ENCODE measurements at places on chromosomes 2 and 18.

DNA sequence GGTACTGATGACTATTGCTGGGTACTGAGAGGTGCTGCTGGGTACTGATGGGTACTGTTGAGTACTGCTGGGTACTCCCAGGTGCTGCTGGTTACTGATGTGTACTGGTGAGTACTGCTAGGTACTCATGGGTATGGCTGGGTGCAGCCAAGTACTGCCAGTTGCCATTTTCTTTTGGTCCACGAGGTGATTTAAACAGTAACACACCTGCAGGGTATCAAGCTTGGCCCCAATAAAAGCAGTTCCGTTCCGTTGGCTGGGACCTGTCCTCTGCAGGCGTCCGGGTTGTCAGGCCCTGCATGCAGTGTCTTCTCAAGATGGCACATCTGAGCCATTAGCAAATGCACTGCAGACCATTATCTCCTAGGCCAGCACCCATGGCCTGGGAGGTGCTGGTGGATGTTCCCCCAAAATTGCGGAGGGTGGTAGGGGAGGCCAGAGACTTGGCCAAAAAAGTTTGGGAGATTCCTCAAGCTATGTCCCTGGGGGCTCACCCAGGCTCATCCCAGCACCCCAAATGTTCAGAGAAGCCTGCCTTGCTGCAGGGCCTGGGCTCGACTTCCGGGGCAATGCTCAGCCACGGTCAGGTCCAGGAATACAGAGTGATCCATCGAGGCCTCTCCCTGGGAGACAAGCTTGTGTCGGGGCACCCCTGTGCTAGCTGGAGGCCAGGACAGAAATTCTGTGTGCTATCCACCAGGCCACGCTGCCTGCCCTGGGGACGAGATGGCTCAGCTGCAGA is 165.2 kb downstream of the TWIST2 start:
- DNase-seq, result no peak

DNA sequence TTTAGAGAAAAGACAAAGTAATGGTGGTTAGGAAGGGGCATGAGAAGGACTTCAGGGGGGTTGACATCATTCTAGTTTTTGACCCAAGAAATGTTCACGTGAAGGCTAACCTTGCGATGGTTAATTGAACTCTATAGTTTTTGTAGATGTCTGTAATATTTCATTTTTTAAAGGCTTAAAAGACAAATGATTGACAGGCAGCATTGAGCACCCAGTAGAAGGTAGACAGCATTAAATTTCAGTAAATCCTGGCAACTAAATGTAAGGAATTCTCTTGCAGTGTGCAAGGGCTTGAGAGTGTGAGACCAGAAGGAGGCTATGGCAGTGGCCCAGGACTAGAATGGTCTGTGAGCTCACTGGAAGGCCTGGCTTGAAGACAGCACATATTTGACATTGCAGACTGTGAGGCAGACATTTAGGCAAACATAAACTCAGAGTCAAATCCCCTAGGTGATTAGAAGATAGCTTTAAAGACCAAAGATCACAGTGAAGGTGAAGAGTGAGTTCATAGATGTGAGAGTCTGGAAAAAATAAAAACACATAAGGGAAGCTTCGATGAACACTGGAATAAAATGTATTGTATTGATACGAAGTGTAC is 100.1 kb upstream of the MAP4K4 start:
- DNase-seq, result no peak

DNA sequence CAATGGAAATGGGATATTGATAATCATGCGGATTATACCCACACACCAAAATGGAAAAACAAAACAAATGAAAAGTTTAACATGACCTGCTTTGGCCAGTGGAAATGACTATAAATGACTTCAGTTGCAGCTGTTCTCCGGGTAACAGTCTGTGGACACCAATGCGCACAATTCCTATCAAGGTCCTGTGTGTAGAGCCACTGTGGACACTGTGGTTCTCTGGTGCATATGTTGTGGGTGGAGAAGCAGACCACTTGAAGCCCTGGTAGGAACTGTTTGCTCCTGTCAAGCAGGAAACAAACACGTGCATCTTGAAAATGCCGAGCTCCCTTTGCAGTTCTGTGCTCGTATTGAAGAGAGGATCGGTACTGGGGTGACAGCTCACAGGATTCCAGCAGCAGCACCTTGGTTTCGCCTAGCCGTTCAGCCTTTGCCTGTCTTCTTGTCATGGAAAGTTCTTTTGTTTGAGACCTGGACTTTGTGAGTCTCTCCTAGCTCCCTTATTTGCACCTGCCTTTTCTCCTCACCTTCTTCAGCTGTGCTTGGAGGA is 32.9 kb downstream of the NCK2 start:
- DNase-seq, result no peak

DNA sequence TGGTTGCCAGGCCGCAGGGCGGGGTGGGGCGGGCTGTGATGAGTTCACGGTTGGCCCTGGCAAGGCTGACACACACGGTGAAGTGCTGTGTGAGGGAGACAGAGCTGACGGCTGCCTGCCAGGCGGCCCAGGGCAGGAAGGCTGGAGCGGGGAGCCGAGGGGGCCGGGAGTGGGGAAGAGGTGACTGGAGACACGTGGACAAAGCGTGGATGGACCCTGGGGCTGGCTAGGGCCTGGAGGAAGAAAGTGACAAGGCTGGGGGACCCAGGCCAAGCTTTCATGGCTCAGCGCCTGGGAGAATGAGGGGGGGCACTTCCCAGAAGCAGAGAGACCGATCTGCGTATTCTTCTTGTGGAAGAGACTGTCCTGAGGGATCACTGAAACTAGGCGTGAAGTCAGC is 123.2 kb downstream of the DYSF start:
- no peak for DNase-seq

GRCh38 chr18:69841117-69841516 is 106.6 kb downstream of the CD226 start:
- DNase-seq, result no peak

- DNase-seq, result no peak
Measured at GRCh38 chr2:207801259-207801658, 31.6 kb upstream of the FZD5 start.

GRCh38 chr2:74267068-74267467 is 68.7 kb downstream of the MTHFD2 start:
- no peak for DNase-seq

- no peak for DNase-seq
Measured at GRCh38 chr2:3728104-3729054, 25.0 kb downstream of the DCDC2C start.

DNA sequence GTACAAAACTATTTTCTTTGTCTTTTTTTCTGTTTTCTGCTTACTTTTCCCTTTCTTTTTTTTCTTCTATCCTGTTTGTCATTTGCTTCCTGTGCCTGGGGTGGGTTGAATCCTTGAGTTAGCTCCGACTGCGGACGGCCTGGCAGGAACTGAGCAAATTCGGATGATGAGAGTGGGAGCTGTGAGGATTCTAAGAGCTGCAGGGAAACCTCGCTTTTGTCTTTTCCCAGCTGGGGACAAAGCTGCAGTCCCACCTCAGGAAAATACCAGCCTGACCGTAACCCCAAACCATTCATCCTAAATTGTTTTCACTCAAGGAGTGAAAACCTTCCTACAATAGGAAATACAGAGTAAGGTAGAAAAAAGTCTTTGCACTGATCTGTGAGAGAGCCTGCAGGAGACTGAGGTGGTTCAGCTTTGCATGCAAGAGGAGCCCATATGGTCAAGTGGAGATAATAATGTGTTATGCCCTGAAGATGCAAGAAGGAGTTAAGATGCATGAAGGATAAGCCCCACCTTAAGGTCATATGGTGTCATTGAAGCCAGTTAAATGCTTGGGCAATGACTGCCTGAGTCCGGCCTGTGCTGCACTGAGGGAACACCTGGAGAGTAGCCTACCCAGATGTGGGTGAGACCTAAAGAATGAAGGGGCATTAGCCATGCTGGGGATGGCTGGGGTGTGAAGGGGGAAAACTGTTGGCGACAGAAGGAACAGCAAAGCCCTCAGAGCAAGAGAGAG is 31.7 kb upstream of the ARL4C start:
- DNase-seq, result no peak

- no peak for DNase-seq
Measured at GRCh38 chr2:191435141-191435540, 189.9 kb downstream of the MYO1B start.

- DNase-seq, result no peak
Measured at GRCh38 chr2:156490466-156490840, 54.3 kb downstream of the GPD2 start.
